ENCODE measurements at places on chromosomes 4 and X.

DNA sequence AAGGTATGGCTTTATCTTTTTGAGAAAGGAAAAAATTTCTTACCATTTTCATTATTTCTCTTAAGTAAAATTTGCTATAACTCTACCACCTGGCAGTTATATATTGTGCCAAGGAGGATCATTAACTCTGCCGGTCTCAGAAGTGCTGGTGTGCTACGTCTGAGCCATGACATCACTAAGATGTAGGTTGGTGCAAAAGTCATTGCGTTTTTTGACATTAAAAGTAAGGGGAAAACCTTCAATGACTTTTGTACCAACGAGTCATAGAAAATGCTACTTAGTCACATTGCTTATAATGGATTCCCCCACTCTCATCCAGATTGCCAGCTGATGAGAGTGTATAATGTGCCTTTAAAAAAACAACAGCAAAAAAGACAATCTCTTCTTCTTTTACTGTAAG, 569.1 kb upstream of the GALNT7 start:
- DNase-seq: no peak

DNA sequence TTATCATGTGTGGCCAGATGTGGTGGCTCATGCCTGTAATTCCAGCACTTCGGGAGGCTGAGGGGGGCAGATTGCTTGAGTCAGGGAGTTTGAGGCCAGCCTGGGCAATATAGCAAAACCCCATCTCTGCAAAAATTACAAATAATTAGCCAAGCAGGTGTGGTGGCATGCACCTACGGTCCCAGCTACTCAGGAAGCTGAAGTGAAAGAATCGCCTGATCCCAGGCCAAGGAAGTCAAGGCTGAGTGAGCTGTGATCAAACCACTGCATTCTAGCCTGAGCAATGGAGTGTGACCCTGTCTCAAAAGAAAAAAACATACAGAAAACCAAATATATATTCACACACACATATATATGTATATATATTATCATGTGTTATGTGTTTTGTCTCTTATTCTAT, 15.0 kb downstream of the APELA start:
- DNase-seq: no peak

- no peak for DNase-seq
These were observed 15.3 kb downstream of the HAND2 start for GRCh38 chr4:173514641-173515217.

DNA sequence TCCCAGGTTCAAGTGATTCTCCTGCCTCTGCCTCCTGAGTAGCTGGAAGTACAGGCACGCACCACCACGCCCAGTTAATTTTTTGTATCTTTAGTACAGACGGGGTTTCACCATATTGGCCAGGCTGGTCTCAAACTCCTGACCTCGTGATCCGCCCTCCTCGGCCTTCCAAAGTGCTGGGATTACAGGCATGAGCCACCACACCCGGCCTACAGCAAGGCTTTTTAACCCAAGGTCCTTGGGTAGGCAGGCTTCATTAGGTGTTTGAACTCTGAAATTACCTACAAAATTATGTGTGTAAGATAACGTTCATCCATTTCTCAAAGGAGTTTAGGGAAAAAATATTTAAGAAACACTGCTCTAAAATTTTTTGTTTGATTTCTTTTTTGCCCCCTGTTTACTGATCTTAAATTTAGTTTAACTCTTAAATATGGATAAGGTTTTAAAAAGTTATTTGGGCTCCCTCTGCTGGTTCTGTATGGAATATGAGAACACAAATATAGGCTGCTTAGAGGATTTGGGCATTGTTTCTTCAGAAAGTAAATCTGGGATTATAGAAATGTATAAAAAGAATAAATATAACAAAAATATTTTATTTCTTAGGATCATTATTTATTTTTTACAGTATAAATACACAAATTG, 92.8 kb downstream of the CBR4 start:
- DNase-seq: peak; percentile 60

GRCh38 chr4:157048248-157048647, 27.7 kb upstream of the GLRB start:
- peak; percentile 79 for DNase-seq
